ENCODE measurements at places on chromosomes 3 and 15. TPM values are rescaled to one million over a fixed set of nuclear protein-coding genes. Genes with fewer than 3 reads are reported as not detected.

Gene ACTRT3
- total RNA-seq, result 2.7 TPM

Gene AHSG
- not detected for total RNA-seq

Gene CHRFAM7A
- 7.6 TPM for total RNA-seq

Gene CYP8B1
- total RNA-seq, result not detected

Gene LRRC31
- total RNA-seq, result not detected

Gene TM6SF1
- 11.0 TPM for total RNA-seq

Gene IQGAP1
- total RNA-seq, result 340 TPM

Gene CCDC13
- 1.5 TPM for total RNA-seq

Gene LRRC2
- total RNA-seq, result under 0.01 TPM

Gene SEMA3F
- 25.5 TPM for total RNA-seq

Gene PAK2
- 47.0 TPM for total RNA-seq

Gene TRPM1
- total RNA-seq, result not detected

Gene LYZL4
- total RNA-seq, result not detected

Data from thoracic aorta (tissue), 2 donors.